ENCODE measurements at places on chromosomes 11 and 22.

GRCh38 chr22:30485362-30485988 is 13.7 kb upstream of the SEC14L3 start:
- DNase-seq: peak; percentile 53

DNA sequence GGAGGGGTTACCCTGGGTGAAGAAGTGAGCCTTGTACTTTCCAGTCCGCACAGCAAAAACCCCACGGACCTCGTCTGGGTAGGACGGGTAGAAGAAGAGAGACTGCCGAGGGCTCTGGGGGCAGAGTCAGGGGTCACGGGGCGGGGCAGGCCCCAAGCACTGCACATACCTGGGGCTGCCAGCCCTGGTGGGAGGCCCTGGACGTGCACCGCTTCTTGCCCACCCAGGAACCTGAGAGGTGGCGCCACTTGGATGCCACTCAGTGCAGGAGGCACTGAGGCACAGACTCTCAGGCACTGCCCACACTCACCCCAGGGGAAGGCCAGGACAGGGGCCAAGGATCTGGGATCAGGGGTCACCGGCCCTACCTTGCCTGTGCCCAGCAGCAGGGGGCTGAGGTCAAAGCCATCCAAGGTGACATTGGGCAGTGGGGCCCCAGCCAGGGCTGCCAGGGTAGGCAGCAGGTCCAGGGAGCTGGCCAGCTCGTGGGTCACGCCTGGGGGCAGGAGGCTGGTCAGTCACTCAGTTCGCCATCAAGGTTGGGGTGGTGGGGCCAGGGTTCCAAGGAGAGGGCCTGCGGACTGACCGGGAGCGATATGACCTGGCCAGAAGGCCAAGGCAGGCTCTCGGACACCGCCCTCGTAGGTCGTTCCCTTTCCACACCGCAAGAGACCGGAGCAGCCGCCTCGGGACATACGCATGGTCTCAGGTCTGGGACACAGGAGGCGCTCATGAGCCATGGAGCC is 2.2 kb downstream of the ARSA start:
- no peak for DNase-seq

GRCh38 chr11:8258289-8258688 is 5.4 kb downstream of the LMO1 start:
- DNase-seq: no peak

- no peak for DNase-seq
Measured at GRCh38 chr11:13388741-13389140, 74.3 kb downstream of the BTBD10 start.

DNA sequence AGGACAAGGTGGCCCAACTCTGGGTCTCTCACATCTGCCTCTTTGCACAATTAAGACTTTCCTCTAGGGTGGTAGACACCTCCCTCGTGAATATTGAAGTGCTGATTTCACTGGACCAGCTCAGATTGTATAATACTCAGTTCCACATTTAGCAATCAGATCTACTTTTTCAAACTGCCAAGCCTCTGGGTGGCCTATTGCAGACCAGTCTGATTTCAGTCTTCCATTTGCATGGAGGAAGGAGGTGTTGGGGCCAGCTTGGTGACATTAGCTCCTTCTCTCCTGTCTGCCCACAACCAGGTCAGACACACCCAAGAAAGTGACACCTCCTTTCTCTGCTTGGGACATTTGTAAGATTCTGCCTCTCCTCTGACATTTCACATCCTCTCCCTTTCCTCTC is 78.2 kb downstream of the PPFIBP2 start:
- no peak for DNase-seq

- no peak for DNase-seq
Measured at GRCh38 chr11:126654886-126655806, 299.7 kb downstream of the ST3GAL4 start.

DNA sequence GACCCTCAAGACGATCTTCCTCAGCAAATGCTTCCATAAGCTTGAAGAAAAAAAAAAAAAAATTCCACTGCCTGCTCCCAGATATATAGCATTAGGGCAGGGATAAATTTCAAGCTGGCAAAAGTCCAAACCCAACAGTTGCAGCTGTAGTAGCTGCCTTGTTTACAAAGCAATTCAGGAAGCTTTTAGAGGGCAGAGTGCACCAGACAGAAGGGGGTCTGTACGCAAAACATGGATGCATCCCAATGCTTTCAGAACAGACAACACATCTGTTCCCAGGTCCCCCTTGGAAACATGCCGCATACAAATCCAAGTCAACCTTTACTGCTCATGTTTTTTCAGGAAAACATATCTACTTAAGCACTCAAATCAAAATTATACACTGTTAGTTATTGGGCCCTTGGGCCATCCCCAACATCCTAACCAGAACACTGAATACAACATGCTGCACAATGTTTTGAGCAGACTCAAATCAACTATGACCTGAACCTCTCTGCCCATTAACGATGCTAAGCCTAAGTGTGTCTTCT is 94.5 kb downstream of the CADM1 start:
- no peak for DNase-seq

DNA sequence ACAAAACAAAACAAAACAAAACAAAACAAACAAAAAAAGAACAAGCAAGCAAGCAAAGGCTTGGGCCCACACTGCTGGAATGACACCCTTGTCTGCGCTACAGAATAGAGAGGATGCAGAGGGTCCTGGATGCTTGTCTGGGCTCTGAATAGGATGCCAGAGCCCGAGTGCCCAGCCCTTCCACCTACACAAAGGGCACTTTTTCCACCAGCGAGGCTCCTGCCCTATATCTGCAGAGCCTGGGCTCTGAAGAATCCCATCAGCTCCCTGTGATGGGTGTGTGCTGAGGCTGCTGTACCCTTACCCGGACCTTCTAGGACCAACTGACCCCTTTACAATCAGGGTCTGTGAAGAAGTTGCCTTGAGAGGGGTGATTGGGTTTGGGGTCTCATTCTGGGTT is 221.2 kb downstream of the DSCAML1 start:
- no peak for DNase-seq

Measured in T-helper 17 cell (primary cell).